Chondrocyte (in vitro differentiated cells): ENCODE measurements at places on chromosomes 6 and 20. TPM values are rescaled to one million over a fixed set of nuclear protein-coding genes. Genes with fewer than 3 reads are reported as not detected.

DNA sequence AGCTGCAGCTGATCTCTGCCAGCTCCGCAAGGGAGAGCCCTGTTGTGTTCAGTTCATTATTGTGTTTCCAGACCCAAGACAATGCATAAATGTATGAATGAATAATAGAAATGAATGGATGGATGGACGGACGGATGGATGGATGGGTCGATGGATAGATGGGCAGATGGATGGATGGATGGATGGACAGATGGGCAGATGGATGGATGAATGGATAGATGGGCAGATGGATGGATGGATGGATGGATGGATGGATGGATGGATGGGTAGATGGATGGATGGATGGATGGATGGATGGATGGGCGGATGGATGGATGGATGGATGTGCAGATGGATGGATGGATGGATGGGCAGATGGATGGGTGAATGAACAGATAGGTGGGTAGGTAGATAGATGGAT is 16.7 kb upstream of the LSM14B start:
- no peak for DNase-seq

GRCh38 chr6:149098700-149099276 is 218.7 kb upstream of the TAB2 start:
- DNase-seq, result no peak

- DNase-seq, result no peak
Observed at GRCh38 chr6:74925683-74926082, 280.2 kb downstream of the COL12A1 start.

DNA sequence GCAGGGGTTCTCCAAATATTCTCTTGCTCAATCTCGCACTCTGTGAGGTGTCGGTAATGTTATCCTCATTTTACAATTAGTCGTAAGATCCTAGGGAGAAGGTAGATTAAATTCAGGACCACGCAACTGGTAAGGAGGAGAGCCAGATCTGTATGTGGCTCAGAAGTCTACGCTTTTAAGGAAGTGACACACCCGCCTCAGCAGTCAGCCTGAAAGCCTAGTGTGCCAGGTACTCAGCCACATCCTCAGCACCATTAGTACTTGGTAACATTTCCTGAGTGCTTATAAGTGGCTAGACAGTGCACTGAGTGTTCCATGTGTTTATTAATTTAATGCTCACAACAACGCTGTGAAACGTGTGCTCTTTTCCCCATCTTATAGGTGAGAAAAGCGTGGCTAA is 63.7 kb downstream of the DHX35 start:
- no peak for DNase-seq

The YIPF3 gene
- total RNA-seq, result 131 to 142 TPM (median 133 TPM) in 3 replicates

DNA sequence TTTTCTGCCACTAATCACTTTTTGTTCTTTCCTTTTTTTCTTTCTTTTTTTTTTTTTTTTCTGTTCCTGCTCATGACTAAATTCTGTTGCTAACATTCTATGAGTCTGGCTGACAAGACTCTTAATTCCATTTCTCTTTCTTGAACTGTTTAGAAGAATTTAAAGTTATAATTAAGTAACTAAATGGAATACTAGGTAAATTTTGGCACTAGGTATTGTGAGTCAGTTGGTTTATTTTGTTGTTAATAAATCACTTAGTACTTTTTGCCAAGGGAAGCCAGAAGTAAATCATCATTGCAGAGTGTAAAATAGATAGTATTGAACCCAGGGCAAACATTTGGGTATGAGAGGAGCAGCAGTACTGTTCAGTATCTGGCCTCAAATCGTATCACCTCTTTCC is 42.0 kb upstream of the PRDM1 start:
- DNase-seq, result no peak

The POPDC3 gene
- total RNA-seq, result 2.6 to 4.6 TPM (median 3.4 TPM) in 3 replicates

The BPIFA1 gene
- not detected in 3 replicates for total RNA-seq

DNA sequence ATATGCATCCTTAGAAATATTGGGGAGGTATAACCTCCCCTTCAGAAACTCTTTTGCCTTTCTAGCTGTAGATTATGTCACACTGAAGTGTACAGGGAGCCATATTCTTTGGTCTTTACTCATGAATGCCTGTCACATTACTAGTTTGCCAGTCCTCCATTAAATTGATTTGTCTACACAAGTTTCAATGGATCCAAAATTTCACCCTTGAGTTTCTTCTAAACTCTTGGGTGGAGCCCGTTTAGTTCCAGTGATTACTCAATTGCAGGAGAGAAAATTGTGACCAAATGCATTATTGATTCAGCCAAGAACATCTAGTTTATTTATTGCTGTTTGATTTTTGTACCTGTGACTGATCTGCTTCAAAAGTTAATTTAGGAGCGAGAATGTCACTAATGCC is 60.4 kb upstream of the TFB1M start:
- no peak for DNase-seq

The SNAP25 gene
- 0.46 to 0.65 TPM (median 0.60 TPM) in 3 replicates for total RNA-seq
